ENCODE measurements at places on chromosomes 6 and 20.

DNA sequence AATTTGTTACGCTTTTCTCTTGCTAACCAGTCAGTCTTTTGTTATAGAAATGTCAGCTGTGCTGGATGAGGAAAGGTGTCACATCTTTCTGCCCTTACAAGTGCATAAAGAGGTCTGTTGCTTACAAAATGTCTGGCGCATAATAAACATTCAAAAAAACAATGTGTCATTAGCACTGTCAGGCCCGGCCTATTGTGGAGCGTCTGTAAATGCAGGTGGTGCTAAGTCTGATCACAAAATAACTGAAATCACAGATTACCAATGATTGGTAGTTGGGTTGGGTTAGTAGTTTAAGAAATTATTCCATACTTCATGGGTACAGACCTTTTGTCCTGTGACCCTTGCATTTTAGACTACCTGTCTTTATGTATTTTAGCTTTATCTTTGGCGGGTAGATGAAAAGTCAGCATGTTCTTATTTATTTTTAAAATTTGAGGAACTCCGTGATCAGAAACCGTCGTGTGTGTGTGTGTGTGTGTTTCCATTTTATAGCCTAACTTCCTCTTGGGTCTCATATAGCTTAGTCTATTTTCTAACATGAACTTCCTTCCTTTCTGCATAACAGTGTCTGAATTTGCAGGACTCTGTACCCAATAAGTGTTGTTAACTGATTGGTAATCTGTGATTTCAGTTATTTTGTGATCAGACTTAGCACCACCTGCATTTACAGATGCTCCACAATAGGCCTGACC, 88.1 kb upstream of the IFNGR1 start:
- DNase-seq = no peak

DNA sequence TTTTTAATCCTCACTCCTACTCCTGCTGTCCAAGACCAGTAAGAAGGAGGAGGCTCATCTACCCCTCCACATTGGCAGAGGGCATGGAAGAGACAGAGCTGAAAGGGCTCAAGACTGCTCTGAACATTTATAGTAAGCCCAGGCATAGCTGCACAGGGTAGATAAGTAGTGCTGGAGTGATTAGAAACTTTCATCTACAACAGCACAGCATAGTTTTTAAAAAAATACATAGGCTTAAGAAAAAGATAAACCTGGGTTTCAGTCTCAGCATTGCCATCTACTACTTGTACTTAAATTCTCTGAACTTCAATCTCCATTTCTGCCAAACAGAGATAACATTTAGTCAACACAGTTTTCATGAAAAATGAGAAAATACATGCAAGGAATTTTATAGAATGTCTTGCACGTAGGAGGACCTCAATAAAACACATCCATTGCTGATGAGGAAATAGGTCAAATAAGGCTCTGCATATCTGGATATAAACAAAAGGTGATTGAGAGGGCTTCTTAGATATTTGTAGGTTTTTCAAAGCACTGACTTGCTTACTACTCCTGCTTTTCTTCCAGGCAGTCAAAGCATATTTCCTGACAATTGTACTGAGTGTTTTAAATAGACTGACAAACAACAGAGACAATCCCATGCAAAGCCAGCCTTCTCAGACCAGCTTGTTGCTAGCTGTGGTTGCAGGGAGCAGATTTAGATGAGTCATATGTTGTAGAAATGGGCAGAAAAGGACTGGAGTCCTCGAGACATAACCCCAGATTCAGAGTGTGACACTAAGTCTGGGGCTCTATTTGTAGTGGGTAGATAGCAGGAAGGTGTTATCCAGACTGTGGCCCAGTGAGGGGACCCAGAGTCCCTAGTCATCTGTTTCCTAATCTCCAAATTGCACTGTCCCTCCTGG, 107.4 kb upstream of the TAB2 start:
- DNase-seq = no peak

- peak; percentile 53 for DNase-seq
These were observed 67.7 kb downstream of the PHACTR2 start for GRCh38 chr6:143745166-143746133.

GRCh38 chr6:38776515-38776914, 61.4 kb downstream of the DNAH8 start:
- no peak for DNase-seq

GRCh38 chr6:36594816-36595643, 868 bp downstream of the SRSF3 start:
- no peak for DNase-seq
